ENCODE measurements at places on chromosomes 7 and 10. TPM values are rescaled to one million over a fixed set of nuclear protein-coding genes. Genes with fewer than 3 reads are reported as not detected.

The FBXO24 gene
- 0.41 TPM for total RNA-seq

The TAS2R41 gene
- not detected for total RNA-seq

The ANKRD61 gene
- total RNA-seq = 0.56 TPM

The PON1 gene
- total RNA-seq = not detected

The GRM3 gene
- total RNA-seq = not detected

The GIMAP7 gene
- total RNA-seq = 46.9 TPM

The UBN2 gene
- total RNA-seq = 15.6 TPM

The ANKRD30A gene
- not detected for total RNA-seq

The ACSM6 gene
- not detected for total RNA-seq

The GPC2 gene
- 3.9 TPM for total RNA-seq

The FAM180A gene
- total RNA-seq = not detected

The ERVW-1 gene
- total RNA-seq = not detected

The PRPS1L1 gene
- total RNA-seq = not detected

The IDI2 gene
- not detected for total RNA-seq

The GLRX3 gene
- total RNA-seq = 129 TPM

The HOGA1 gene
- not detected for total RNA-seq

The TRIM50 gene
- not detected for total RNA-seq

The PRRT4 gene
- 0.21 TPM for total RNA-seq

The GIMAP8 gene
- total RNA-seq = 9.4 TPM

The ARMC3 gene
- total RNA-seq = not detected

The ANLN gene
- total RNA-seq = 23.8 TPM

The ADGRA1 gene
- total RNA-seq = not detected

The SFTPA2 gene
- total RNA-seq = not detected

The TMEM176B gene
- total RNA-seq = not detected

The HOXA4 gene
- total RNA-seq = not detected

The RPP30 gene
- total RNA-seq = 80.4 TPM

The CTAGE4 gene
- 0.75 TPM for total RNA-seq

The HTR7 gene
- not detected for total RNA-seq

The AKR1C4 gene
- total RNA-seq = not detected

The LRRN3 gene
- 57.3 TPM for total RNA-seq

The ITPRID1 gene
- total RNA-seq = not detected

The CHAT gene
- total RNA-seq = 0.54 TPM

The SLC26A5 gene
- total RNA-seq = not detected

The FGFR2 gene
- total RNA-seq = not detected

The CDK13 gene
- total RNA-seq = 46.5 TPM

The PGAM2 gene
- total RNA-seq = 0.78 TPM

The TSPAN14 gene
- total RNA-seq = 75.4 TPM

The SPDYE8 gene
- total RNA-seq = not detected

The TRIM56 gene
- 41.2 TPM for total RNA-seq

The FAM185A gene
- total RNA-seq = 10.7 TPM

The SYT15B gene
- 0.15 TPM for total RNA-seq

The OR2A1 gene
- total RNA-seq = not detected

The CCL24 gene
- not detected for total RNA-seq

The VIPR2 gene
- total RNA-seq = 0.70 TPM

The HOXA13 gene
- total RNA-seq = not detected

The OR2F2 gene
- total RNA-seq = not detected

The UPK3B gene
- 1.1 TPM for total RNA-seq

The LIPK gene
- not detected for total RNA-seq

The HABP2 gene
- total RNA-seq = not detected

The CDHR3 gene
- total RNA-seq = 0.47 TPM

The MINDY3 gene
- total RNA-seq = 16.2 TPM

The EMX2 gene
- total RNA-seq = not detected

The TMEM225B gene
- 0.64 TPM for total RNA-seq

The KCP gene
- not detected for total RNA-seq

The FKBP6 gene
- not detected for total RNA-seq

The GSDME gene
- 11.0 TPM for total RNA-seq

The CDHR1 gene
- total RNA-seq = 0.66 TPM

All from activated T-helper 1 cell treated with anti-CD3 and anti-CD28 coated beads, Interleukin-12 subunit alpha, Interleukin-12 subunit beta, Interleukin-2, Interleukin-4 antibody, amounts not matched to agents 30 ng/mL and 10 ng/mL and 1 ng/mL, durations not matched to agents 14 hours and 24 hours and 36 hours (primary cell).